ENCODE measurements at places on chromosomes 4 and X.

GRCh38 chr4:151228189-151229119 lies 48.5 kb upstream of the PRSS48 start:
- DNase-seq: no peak

GRCh38 chr4:76615999-76616398 lies 181.0 kb downstream of the SHROOM3 start:
- no peak for DNase-seq

DNA sequence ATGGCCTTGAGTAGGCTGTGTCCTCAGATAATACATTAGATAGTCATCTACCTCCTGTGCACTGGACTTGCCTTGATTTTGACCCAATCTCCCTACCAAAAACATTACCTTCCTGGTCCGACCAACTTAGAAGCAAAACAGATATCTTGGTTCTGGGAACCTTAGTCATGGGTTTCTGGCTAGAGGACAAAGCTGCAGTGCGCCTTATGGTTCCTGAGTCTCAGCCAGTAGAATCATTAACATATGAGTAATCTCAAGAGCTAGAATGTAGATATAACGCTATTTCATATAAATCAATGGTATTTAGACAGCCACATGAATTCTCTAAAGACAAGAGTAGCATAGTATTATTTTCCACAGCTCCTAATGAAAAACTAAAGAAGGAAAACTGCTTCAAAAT lies 83.1 kb downstream of the GRIA3 start:
- DNase-seq: no peak

- no peak for DNase-seq
Measured at GRCh38 chr4:156328882-156329281, 375.2 kb upstream of the CTSO start.

DNA sequence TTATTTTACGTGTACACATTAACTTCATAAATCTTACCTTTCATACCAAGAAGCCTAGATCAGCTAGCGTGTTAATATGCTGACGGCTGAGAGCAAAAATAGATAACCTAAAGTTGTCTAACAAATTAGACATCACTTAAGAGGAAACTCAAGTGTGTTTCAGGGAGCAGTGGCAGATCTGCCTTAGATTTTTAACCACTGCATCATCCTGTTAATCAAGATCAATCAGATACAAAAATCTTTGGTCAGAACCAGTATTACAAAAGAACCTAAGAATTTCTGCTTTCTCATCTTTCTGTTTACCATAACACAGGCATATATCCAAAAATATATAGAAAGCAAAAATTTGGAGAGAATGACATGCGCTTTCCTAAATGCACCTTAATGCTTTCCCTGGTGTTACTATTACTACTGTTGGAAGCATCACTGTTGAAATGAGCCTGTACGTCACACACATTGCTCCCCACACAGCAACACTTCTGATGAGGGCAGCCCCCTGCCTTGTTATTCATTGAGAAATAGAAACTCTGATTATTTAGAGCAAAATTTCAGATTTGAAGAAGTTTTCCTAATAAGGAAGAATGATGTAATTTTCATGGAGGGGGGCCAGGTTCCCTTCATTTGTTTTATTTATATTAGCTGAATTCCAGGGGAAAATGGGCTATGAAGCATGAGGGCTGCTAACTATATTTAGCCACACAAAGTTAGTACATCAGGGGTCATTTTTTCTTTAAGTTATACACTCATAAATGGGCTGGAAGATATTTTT lies 152.3 kb downstream of the CBR4 start:
- no peak for DNase-seq

- peak; percentile 15 for DNase-seq
Measured at GRCh38 chr4:56958111-56958517, 19.3 kb downstream of the NOA1 start.

DNA sequence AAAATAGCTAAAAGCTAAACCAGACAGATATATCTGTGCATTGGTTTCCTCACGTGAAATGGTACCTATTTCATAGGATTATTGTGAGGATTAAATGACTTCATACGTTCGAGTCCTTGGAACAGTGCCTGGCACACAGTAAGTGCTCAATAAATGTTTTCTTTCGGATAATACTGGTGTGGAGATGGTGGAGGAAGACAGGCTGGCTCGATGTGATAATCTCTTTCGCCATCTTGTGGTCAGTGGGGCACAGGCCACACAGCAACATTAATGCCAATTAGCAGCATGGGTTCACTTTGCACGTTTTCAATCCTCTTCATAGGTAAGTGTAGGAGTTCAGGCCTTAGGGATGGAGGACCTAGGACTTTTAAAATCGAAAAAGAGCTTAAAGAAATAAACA lies 9.3 kb downstream of the PAGE4 start:
- peak; percentile 14 for DNase-seq

- no peak for DNase-seq
Measured at GRCh38 chr4:83362492-83363329, 28.1 kb upstream of the HPSE start.

DNA sequence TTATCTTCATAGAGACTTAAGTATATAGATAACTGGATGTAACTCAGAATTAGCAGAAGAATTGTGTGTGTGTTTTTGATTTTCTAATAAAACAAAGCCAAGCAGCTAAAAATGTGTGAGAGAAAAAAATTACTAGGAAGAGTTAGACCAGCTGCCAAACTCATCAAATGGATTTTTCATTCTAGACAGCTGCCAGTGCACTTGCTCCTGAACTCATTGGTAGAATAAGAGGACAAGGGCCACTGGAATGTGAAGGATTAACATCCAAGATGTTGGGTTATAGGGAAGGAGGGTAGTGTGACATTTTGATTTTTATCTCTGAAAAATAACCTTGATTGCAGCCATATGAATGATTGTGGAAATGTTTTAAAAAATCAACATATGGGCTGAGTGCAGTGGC lies 49.7 kb downstream of the EGF start:
- no peak for DNase-seq

DNA sequence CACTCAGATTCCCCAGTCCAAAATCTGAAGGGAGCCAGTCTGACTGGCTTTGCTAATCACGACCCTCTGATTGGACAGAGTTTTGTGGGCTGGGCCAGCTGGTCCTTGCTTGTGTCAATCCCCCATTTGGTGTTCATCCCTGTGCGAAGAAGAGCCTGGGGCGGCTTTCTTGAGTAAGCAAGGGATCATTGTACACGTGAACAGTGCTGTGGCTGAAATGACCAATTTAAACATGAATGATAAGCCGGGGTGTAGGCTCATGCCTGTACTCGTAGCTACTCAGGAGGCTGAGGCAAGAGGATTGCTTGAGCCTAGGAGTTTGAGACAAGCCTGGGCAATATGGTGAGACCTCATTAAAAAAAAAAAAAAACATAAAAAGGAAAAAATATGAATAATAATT lies 379.1 kb downstream of the RAPGEF2 start:
- no peak for DNase-seq

- no peak for DNase-seq
Measured at GRCh38 chr4:176839656-176840055, 46.9 kb upstream of the VEGFC start.

GRCh38 chrX:45842926-45843315 lies 642.2 kb upstream of the DIPK2B start:
- no peak for DNase-seq

- no peak for DNase-seq
Measured at GRCh38 chr4:125388613-125389012, 73.9 kb downstream of the FAT4 start.

DNA sequence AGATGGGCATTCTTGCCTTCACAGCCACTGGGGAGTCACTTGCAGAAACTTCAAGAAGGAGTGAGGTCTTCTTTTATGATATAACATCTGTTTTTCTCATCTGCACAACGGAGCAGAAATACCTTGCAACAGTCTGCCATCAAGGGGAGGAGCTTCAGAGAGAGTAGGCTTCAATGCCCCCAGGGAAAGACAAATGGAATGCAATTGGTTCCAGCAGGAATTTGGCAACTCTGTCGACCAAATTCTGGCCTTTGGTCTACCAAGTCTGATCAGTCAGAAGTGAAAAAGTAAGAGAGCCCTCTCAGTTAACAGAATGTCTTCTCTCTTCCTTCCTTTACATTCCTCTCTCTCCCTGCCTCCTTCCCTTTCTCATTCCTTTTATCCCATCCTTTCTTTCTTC lies 229.3 kb downstream of the IDS start:
- no peak for DNase-seq

- DNase-seq: no peak
Measured at GRCh38 chr4:38958453-38959190, 73.6 kb downstream of the TMEM156 start.

GRCh38 chr4:141789716-141790115 lies 153.3 kb downstream of the IL15 start:
- no peak for DNase-seq

DNA sequence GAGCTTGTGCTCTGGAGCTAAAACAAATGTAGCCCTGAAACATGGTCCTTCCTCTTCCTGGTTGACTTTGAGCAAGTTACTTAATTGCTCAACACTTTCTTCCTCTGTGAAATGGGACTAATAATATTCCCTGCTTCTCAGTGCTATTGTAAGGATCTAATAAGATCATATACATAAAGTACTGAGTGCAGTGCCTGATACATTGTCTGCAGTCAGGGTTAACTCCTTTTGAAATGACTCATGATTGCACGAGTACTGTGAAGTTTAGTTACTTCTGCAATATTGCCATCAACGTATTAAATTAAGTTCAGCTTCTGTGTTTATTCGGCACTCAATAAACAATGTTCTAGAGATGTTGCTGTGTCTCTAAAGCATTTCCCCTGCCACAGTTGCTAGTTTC lies 91.8 kb upstream of the HPRT1 start:
- DNase-seq: no peak

DNA sequence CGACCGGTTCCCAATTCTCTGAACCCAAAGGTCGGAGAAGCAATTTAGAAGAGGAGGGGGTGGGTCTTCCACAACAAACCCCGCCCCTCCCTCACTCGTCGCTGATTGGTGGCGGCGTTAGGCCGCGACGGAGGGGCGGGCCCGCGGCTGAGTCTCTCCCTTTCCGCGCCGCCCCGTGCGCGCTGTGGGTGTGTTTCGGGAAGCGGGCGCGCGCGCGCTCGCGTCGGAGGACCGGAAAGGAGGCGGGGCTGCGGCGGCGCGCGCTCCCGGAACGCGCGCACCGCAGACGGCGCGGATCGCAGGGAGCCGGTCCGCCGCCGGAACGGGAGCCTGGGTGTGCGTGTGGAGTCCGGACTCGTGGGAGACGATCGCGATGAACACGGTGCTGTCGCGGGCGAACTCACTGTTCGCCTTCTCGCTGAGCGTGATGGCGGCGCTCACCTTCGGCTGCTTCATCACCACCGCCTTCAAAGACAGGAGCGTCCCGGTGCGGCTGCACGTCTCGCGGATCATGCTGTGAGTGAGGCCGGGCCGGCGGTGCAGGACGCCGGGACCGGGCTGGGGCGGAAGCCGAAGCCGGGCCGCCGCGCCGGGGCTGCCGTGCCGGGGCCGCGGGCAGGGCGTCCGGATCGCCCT lies at the start of gene SPCS3:
Gene SPCS3 (plus strand): TSS at position 263 of the 636 bp plus-strand sequence. CDS start 111 bp downstream, at position 374.
- DNase-seq: peak; percentile 87

DNA sequence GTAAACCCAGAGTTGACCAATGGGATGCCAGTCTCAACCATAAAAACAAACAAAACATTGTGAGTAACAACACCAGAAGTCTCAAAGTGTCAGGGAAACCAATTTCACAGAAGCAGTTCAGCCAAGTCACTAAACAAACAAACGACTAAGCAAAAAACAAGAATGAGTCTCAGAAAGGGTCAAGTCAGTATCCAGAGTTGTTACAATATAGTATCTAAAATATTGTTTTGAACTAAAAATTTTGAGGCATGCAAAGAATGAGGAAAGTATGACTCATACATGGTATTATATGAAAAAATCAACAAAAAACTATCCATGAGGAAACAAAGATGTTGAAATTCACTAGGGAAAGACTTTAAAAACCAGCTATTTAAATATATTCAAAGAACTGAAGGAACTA lies 70.6 kb downstream of the AR start:
- DNase-seq: no peak

DNA sequence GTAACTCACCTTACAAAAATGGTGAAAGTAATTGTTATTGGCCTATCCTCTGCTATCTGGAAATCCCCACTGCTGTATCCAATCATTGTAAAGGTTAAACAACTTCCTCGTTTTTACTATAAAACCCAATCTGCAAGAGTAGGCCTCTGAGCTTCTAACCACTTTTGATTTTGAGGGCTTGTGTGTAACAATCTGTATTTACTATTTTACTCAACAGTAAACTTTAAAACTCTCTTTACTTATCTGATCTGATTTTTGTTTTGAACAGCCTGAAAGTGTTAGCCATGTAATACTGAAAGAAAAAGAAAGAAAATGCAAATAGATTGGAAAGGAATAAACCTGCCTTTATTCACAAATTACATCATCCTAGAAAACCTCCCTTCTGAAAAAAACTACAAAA lies 63.1 kb downstream of the SLC10A7 start:
- DNase-seq: no peak

DNA sequence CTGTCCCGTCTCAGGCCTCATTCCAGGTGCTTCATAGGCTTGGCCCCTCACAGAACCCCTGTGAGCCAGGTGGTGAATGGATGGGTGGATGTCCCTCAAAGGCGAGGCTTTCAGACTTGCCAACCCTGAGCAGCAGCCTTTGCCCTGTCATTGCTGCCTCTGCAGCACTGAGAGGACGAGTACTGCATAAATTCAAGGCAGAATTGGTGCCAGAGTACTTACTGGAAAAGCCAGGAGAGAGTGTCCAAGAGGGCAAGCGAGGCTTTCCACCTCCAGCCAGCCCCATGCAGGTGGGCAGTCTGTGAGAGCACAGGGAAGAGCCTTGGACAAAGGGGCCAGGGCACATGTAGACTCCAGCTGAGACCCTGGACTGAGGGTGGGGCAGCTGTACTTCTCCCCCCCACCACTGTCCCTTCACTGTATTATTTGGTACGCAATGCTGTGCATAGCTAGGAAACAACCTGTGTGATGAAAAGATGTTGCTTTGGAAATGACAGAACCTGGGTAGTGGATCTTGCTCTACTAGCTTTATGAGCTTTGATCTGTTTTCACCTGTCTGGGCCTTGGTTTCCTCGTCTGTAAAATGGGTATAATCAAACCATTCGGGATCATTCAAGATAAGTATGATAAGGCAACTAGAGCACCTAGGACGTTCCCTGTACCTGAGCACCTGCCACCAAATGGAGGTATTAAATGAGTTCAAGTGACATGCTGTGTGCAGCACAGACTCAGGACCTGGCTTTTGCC lies 224.9 kb upstream of the PSAPL1 start:
- DNase-seq: no peak

- peak; percentile 16 for DNase-seq
Measured at GRCh38 chr4:68271851-68272357, 26.4 kb upstream of the TMPRSS11B start.

GRCh38 chr4:41119867-41120295 lies 94.5 kb downstream of the APBB2 start:
- DNase-seq: no peak

GRCh38 chr4:142160509-142160908 lies 524.1 kb downstream of the IL15 start:
- DNase-seq: no peak

- DNase-seq: peak; percentile 53
Measured at GRCh38 chrX:149950681-149951080, 12.4 kb upstream of the EOLA2 start.

- no peak for DNase-seq
Measured at GRCh38 chrX:31333165-31333831, 261.5 kb upstream of the FTHL17 start.

DNA sequence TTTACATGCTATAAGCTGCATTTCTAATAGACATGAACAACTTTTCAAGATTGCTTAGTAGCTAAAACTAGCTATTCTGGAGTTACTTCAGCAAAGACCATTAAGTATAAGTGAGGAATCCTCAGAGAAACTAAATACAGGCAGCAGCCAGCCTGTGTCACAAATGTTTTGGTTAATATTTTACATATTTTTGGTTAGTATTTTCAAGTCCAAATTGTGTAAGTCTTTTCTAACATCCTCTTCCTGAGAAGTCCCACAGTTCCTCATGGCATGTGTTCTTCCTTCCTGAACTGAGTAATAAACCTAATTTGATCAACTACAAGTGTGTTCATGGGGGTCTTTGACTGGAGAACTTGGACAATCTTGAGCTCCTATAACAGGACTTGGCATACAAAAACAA lies 42.4 kb upstream of the MCF2 start:
- DNase-seq: no peak

All from NCI-H1105 treated with DMSO at 0.1 percent for 48 hours (cell line).